Occipital lobe (tissue), 3 donors: ENCODE measurements at places on chromosomes 6 and 20.

GRCh38 chr6:129141499-129141898, 258.6 kb downstream of the LAMA2 start:
- DNase-seq = no peak

- DNase-seq = no peak
Measured at GRCh38 chr6:25035512-25036435, 100.0 kb upstream of the RIPOR2 start.

DNA sequence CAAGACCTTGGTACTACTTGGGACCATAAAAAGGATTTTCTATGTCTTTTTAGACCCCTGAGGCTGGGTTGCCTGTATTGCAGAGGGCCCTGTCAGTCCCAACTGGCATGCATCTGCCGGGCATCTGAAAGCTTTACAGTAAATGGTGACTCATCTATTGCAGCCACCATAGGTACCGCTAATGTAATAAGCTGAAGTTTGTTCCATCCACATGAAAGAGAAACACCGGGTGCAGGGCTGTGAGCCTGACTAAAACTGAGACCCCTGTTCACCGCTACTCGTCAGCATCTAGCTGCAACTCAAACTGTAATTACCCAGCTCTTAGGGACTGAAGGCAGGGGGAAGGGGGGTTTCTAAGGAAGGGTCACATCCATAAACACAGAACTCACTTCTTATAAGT, 49.5 kb downstream of the TRERF1 start:
- no peak for DNase-seq

GRCh38 chr6:444653-445275, 53.2 kb downstream of the IRF4 start:
- no peak for DNase-seq

DNA sequence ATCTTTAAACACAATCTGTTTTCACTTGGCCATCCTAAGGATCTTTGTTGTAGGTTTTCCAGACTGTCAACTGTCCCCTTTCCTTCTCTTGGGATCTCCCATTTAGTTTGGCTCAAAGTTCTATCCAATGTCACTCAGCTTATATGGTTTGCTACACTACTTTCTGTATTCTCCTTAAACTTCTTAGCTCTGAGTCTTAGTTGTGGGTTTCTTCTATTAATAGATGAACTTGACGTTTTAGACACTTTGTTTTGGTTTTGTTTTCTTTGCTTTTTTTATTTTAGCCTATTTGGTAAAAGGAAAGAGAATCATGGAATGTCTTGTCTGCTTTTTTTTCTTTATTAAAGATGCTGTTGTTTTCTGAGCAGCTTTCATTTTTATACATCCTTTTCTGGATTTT, 11.4 kb downstream of the RMND1 start:
- DNase-seq = no peak

GRCh38 chr20:54438166-54438565, 37.2 kb upstream of the DOK5 start:
- no peak for DNase-seq

- DNase-seq = no peak
Measured at GRCh38 chr20:56373942-56374341, 15.2 kb downstream of the FAM210B start.

GRCh38 chr6:155152211-155153076, 111.4 kb upstream of the CLDN20 start:
- DNase-seq = no peak

- no peak for DNase-seq
Measured at GRCh38 chr20:361561-361960, 14.7 kb downstream of the NRSN2 start.

GRCh38 chr6:137415834-137416190, 78.4 kb downstream of the OLIG3 start:
- DNase-seq = no peak
